Smooth muscle cell of the pulmonary artery (primary cell): ENCODE measurements at places on chromosomes 7 and 10. TPM values are rescaled to one million over a fixed set of nuclear protein-coding genes. Genes with fewer than 3 reads are reported as not detected.

The COL13A1 gene
- total RNA-seq, result 5.0 and 38.9 TPM in 2 replicates

The PLXDC2 gene
- total RNA-seq, result 12.7 and 22.9 TPM in 2 replicates

The CLCN1 gene
- total RNA-seq, result 0.07 TPM in 1 of 2 replicates, not detected in the other

The GIMAP1 gene
- 0.03 TPM in 1 of 2 replicates, not detected in the other for total RNA-seq

The SPACDR gene
- 0.65 and 0.96 TPM in 2 replicates for total RNA-seq

The ERCC6 gene
- total RNA-seq, result 74.6 and 90.2 TPM in 2 replicates

The COL26A1 gene
- not detected in 2 replicates for total RNA-seq

The SPDYE1 gene
- not detected in 2 replicates for total RNA-seq

The FAM20C gene
- 72.9 and 256 TPM in 2 replicates for total RNA-seq

The STEAP1 gene
- total RNA-seq, result 48.2 and 62.2 TPM in 2 replicates

The CCDC7 gene
- 6.0 and 10.9 TPM in 2 replicates for total RNA-seq

The ZNF365 gene
- 6.0 and 11.0 TPM in 2 replicates for total RNA-seq

The GNA12 gene
- 44.1 and 54.0 TPM in 2 replicates for total RNA-seq
